CD8-positive, alpha-beta memory T cell (primary cell): ENCODE measurements at places on chromosomes 3 and 15. TPM values are rescaled to one million over a fixed set of nuclear protein-coding genes. Genes with fewer than 3 reads are reported as not detected.

GP9 gene
- not detected for total RNA-seq

DUOXA2 gene
- not detected for total RNA-seq

XCR1 gene
- total RNA-seq, result not detected

B2M gene
- 4,597 TPM for total RNA-seq

SLC28A2 gene
- total RNA-seq, result not detected

CATSPER2 gene
- total RNA-seq, result 1.1 TPM

KNG1 gene
- not detected for total RNA-seq

SLC24A5 gene
- not detected for total RNA-seq

TFDP2 gene
- total RNA-seq, result 31.0 TPM

CADPS gene
- total RNA-seq, result not detected

INSYN1 gene
- total RNA-seq, result not detected

EIF2A gene
- 131 TPM for total RNA-seq

PLSCR2 gene
- total RNA-seq, result not detected

PGBD4 gene
- 3.2 TPM for total RNA-seq

REC114 gene
- not detected for total RNA-seq
